ENCODE measurements at places on chromosomes 4 and X.

DNA sequence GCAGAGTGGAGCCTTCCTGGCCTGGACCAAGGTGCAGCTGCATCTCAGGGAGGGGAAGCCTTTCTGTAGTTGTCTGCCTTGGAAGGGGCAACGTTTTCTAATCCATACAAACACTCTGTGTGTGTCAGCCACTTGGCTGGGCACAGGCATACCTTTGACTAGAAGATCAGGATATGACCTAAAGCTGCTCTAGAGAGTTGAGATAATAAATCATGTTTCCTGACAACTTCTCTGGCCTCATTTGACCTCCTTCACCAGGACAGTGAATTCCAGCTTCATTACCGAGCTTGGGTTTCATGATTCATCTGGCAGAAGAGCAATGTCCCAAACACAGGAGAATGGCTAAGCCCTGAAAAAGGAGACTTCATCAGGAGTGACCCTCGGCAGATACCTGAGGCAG is 89.6 kb upstream of the KIT start:
- no peak for DNase-seq

GRCh38 chrX:45598861-45599260 is 398.2 kb upstream of the DIPK2B start:
- no peak for DNase-seq

DNA sequence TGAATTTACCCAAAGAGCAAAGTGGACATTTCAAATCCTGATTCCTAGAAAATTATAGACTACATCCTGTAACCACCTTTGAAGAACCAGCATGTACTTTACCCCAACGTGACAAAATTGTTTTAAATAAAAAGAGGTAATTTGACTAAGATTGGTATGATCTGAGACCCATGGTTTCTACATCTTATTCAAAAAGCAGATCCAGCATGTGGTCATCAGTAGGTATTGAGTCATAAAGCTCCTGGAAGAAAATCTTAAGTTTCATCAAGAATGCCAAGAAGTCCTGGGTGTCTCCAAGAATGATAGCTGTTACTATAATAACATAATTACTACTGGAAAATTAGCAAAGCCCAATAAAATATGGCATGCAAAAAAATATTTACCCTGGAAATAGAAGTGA is 61.8 kb downstream of the NFKB1 start:
- DNase-seq, result no peak

GRCh38 chrX:123108513-123109427 is 75.3 kb upstream of the GRIA3 start:
- no peak for DNase-seq

- DNase-seq, result no peak
These were observed 46.3 kb downstream of the SH3KBP1 start for GRCh38 chrX:19840899-19841648.

GRCh38 chrX:32084757-32085156 is 1012.9 kb upstream of the FTHL17 start:
- DNase-seq, result no peak

DNA sequence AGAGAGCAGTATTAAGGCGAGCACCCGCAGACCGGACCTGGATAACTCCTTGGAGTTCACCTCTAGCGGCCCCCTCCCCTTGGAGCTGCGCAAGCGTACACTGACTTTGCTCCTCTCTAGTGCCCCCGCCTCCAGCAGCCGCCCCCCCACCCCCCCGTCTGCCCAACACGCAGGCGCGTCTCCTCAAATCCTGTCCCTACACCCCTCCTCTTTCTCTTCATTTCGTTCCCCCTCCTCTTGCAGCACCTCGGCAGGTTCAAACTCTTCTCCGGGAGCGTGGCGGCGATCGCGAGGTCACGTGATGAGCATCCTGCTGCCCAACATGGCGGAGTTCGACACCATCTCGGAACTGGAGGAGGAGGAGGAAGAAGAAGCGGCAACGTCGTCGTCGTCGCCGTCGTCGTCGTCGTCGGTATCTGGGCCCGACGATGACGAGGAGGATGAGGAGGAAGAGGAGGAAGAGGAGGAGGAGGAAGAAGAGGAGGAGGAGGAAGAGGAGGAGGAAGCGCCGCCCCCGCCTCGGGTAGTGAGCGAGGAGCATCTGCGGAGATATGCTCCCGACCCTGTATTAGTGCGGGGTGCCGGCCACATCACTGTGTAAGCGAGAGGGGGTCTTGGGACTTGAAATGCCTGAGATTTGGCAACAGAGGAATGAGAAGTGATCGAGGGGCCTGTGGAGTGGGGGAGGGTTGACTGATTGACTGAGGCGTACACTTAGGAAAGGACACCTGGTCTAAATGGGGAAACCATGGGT is at the start of gene CHIC1:
Gene CHIC1 (plus strand): TSS at position 214 of the 754 bp plus-strand sequence. CDS start 88 bp downstream, at position 302.
- DNase-seq, result peak; percentile 48

GRCh38 chr4:8830611-8831200 is 40.9 kb downstream of the HMX1 start:
- DNase-seq, result no peak

- DNase-seq, result no peak
These were observed 61.0 kb upstream of the NLRP2B start for GRCh38 chrX:57741107-57741506.

GRCh38 chr4:1446502-1447386 is 40.5 kb upstream of the NKX1-1 start:
- DNase-seq, result no peak
